ENCODE measurements at places on chromosomes 4 and X.

DNA sequence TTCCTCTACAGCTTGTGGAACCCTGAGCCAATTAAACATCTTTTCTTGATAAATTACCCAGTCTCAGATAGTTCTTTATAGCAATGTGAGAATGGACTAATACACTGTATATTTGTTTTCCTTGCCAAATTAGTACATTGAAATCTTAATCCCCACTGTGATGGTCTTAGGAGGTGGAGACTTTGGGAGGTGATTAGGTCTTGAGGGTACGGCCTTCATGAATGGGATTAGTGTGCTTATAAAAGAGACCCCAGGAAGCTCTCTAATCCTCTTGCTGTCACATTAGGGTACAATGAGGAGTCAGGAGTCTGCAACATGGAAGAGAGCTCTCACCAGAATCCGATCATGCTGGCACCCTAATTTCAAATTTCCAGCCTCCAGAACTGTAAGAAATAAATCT lies 86.6 kb downstream of the TIGD2 start:
- no peak for DNase-seq

- no peak for DNase-seq
Observed at GRCh38 chr4:6608758-6609414, 31.6 kb upstream of the MRFAP1 start.

GRCh38 chr4:146443525-146443924 lies 78.2 kb downstream of the SLC10A7 start:
- DNase-seq, result no peak

DNA sequence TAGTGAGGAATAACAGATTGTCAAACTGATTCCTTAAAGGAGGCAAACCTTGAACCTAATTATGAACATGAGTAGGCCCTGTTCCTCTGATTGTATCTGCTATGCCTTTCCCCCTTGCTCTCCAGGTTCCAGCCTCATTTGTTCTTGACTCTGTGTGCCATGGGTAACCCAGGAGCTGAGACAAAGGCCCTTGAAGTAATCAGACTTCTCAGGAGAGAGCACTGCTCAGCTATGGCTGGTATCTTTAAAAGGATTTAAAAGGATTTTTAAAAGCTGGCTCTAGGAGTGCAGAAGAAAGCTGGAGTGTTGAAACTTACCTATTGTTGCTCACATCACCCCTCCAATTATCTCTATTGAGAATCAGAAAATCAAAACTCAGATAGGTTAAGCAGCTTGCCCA lies 1565.5 kb upstream of the AGA start:
- no peak for DNase-seq

GRCh38 chr4:29375716-29376115 lies 1344.5 kb upstream of the PCDH7 start:
- DNase-seq, result no peak

GRCh38 chr4:76554630-76555029 lies 119.6 kb downstream of the SHROOM3 start:
- DNase-seq, result no peak

DNA sequence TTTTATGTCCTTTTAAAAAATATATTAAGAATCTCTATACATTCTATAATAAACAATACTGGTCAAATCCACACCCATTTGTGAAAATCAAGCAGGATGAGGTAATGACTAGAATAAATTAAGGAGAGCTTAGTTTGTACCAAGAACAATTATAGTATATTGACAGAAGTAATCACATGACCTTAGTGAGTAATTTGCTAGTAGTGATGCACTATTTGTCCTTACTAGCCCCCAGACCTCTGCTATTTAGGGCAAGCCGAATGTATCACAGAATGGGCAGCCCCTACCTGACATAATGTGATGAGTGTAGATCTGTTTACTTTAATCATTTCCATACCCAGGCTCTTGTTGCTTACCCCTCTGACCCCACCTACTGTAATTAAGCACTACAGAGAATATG lies 15.8 kb downstream of the ATP1B4 start:
- no peak for DNase-seq

DNA sequence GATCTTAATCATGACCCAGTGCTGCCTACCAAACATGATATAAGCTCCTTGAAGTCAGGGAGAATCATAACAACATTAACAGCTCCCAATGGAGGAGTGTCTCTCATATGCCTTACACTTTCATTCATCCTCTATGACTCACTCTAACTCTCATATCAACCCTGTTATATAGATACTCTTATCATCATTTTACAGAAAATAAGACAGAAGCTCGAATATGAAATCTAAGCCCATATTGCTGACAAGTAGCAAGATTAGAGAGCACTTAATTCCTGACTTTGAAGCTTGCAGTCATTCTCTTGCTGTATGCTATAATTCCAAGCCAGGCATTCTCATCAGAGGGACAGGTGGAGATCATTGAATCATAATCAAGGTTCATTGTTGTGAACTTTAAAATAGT lies 476.7 kb upstream of the ATOH1 start:
- no peak for DNase-seq
